ENCODE measurements at places on chromosomes 4 and X. TPM values are rescaled to one million over a fixed set of nuclear protein-coding genes. Genes with fewer than 3 reads are reported as not detected.

Gene FHL1
- total RNA-seq: 18.8 TPM

Gene CSAG1
- not detected for total RNA-seq

Gene TCEAL9
- 2.5 TPM for total RNA-seq

Gene RTL3
- total RNA-seq: not detected

Gene HS6ST2
- total RNA-seq: not detected

Gene FOXR2
- not detected for total RNA-seq

Gene RTL9
- total RNA-seq: not detected

Gene ATOH1
- not detected for total RNA-seq

Gene PLA2G12A
- total RNA-seq: 24.6 TPM

Gene PSMD10
- total RNA-seq: 31.7 TPM

Gene UGDH
- total RNA-seq: 2.2 TPM

Gene ALAS2
- total RNA-seq: 2.4 TPM

Gene HTN1
- total RNA-seq: not detected

Gene GAGE12J
- not detected for total RNA-seq

Gene ESX1
- not detected for total RNA-seq

Gene SPON2
- 25.5 TPM for total RNA-seq

Gene TEX13B
- not detected for total RNA-seq

Gene TNMD
- total RNA-seq: not detected

Gene NHSL2
- 1.3 TPM for total RNA-seq

Gene PCDH7
- total RNA-seq: not detected

Gene MAGEA2B
- total RNA-seq: 0.10 TPM

Gene VEGFD
- not detected for total RNA-seq

Gene BCORL1
- total RNA-seq: 2.2 TPM

Gene TGIF2LX
- total RNA-seq: not detected

Gene C4orf50
- 0.21 TPM for total RNA-seq

Gene MAGIX
- total RNA-seq: 0.42 TPM

Gene PTTG2
- 2.3 TPM for total RNA-seq

Gene FAT4
- total RNA-seq: 0.52 TPM

Gene DRD5
- total RNA-seq: not detected

Gene SLC38A5
- 4.5 TPM for total RNA-seq

Gene MAP7D2
- total RNA-seq: 1.6 TPM

Gene FGFBP2
- 84.5 TPM for total RNA-seq

Gene SAGE1
- not detected for total RNA-seq

Gene RAI2
- total RNA-seq: 0.31 TPM

Gene IBSP
- 0.21 TPM for total RNA-seq

Gene CAMK2D
- 58.6 TPM for total RNA-seq

Gene NLGN4X
- under 0.01 TPM for total RNA-seq

Gene CXCL3
- total RNA-seq: 46.6 TPM

Gene COL4A6
- total RNA-seq: not detected

Gene NXF2B
- total RNA-seq: not detected

Gene ARMCX4
- 5.4 TPM for total RNA-seq

Gene ZAR1
- total RNA-seq: not detected

Gene CYSLTR1
- total RNA-seq: 15.8 TPM

Gene PFKFB1
- total RNA-seq: 0.42 TPM

Gene TMEM144
- total RNA-seq: 2.2 TPM

Gene HEPH
- total RNA-seq: under 0.01 TPM

Gene BTC
- total RNA-seq: 0.10 TPM

Gene SRPK3
- under 0.01 TPM for total RNA-seq

Gene P2RY4
- total RNA-seq: not detected

Gene PORCN
- total RNA-seq: 13.6 TPM

Gene CXCL10
- total RNA-seq: 0.42 TPM

Gene CSAG3
- not detected for total RNA-seq

Gene COL25A1
- total RNA-seq: 0.10 TPM

Gene MAGEA1
- total RNA-seq: not detected

Gene RS1
- total RNA-seq: not detected

Gene TMEM31
- total RNA-seq: not detected

Gene C4orf51
- not detected for total RNA-seq

Gene CENPVL2
- total RNA-seq: not detected

Measured in mononuclear cell (primary cell).